ENCODE measurements at places on chromosomes 2 and 18.

GRCh38 chr2:20443276-20443920 is 3.5 kb upstream of the RHOB start:
- DNase-seq = peak; percentile 85

DNA sequence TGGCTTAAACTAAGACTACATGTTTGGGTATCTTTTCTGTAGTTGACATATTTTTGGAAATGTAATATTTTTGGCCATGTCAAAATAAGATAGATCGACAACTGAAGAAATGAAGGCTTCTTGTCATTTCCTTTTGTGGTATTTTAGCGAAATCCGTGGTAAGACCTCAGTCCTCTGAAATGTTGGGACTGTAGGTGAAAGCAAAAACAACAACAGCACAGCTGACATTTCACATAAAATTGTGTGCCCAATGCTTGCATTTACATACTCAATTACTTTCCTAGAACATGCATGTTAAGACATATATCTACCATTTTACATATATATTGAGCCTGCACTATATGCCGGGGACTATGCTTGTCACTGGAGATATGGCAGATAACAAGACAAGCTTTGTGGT is 50.2 kb downstream of the SPP2 start:
- DNase-seq = no peak

DNA sequence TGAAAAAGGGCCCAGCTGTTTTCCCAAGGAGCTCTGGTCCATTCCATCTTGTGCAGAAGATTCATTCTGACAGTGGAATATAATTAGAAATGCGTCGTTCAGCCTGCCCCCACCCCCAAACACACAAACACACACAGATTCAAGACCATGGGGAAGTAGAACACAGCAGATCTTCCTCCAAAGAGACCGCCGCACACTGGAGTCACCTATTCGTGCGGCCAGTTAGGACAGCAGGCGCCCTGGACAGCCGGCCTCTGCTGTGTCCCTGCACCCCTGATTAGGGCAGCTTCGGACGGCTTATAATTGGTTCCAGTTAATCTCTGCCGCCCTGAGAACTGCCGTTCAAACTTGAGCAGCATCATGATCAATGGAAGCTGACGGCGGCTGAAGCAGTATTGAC is 116.0 kb downstream of the GBX2 start:
- no peak for DNase-seq

- no peak for DNase-seq
Measured at GRCh38 chr18:31273812-31274527, 44.0 kb upstream of the DSG1 start.

DNA sequence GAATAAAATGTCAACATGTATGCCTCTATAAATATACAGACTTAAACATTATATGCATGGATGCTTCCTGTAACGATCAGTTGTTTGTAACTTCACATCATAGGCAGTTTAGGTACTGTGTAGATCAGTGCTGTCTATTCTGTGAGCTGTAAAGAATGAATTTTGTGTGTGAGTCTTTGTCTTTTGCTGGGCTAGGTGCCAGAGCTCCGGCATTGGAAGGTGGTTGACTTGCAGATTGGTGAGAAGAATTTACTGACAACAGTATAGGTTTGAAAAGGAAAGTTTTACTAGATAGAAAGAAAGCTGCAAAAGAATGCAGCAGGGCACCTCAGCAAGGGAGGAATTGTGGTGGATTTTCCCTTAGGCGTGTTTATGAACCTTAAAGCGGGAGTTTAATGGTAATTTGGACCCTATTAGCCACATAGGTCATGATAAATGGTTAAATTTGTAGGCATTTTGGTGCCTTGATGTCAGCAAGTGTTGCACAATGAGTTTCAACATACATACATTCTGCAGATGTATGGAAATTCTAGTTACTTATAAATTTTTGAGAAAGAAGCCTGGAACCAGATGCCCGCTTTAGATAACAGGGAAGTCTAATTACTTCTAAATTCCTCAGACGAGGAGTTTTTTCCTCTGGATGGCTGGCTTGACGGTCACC is 6.7 kb upstream of the QPCT start:
- DNase-seq = no peak

- DNase-seq = no peak
Measured at GRCh38 chr18:80198391-80198790, 48.9 kb downstream of the PARD6G start.

DNA sequence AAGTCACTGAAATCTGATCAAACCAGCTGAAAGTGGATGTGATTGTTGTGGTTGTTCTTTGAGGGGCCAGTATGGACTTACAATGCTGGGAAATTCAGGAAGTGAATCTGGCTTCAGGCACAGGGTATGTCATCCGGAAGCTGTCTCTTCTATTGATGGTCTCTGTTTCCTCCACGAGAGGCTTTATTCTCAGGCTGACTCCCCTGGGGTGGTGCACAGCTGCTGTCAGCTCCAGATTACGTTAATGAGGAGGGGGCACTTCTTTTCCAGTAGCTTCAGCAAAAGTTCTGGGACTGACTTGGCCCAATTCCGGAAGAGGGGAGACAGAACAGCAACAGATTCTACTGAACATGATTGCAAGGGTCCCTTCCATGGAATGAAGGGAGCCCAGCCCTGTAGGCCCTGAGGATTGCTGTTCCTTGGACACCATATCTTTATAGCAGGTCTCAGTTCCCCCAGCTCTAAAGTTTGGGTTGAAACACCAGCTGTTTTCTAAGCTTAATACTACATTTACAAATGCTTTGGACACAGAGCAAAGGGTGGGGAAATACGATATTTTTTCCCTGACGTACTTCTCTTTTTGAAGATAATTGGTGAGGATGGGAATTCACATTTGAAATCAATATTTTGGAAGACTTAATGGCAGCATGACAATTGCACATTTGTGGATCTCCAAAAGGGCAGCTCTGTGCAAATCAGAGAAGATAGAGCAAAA is 400.9 kb downstream of the TSN start:
- peak; percentile 80 for DNase-seq

GRCh38 chr2:63537306-63537705 is 51.0 kb downstream of the WDPCP start:
- no peak for DNase-seq

GRCh38 chr2:134335601-134336000 is 81.7 kb downstream of the MGAT5 start:
- no peak for DNase-seq

DNA sequence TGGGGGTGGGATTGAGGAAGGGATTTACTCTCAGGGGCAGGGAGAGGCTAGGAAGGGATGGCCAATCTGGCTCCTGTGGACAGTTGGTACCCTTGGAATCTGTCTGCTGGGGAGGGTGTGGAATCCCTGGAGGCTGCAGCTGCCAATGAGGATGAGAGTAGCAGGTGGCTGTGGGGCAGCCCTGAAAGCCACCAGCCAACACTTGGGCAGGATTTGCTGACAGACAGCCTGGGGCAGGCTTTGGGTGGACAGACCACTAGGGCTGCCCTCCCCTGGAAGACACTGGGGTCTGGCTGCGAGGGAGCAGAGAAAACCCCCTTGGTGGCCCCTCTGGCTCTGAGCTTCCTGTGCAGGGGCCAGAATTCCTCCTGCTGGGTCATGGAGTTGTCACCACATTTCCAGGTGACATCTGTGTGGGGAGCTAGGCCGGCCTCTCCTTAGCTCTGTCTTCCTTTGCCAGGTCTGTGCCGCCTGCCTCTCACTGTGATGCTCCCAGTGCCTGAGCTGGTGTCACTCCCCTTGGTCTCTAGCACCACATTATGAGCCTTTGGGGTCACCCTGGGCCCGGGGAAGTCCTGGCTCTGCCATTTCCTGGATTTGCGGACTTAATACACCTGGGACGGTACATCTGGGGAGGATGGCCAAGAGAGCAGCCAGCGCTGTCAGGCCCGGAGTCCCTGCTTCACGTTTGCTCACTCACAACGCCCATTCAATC is 13.4 kb upstream of the ARHGEF4 start:
- no peak for DNase-seq

- no peak for DNase-seq
Measured at GRCh38 chr2:47249157-47249900, 94.2 kb upstream of the STPG4 start.
